ENCODE measurements at places on chromosomes 3 and 15.

DNA sequence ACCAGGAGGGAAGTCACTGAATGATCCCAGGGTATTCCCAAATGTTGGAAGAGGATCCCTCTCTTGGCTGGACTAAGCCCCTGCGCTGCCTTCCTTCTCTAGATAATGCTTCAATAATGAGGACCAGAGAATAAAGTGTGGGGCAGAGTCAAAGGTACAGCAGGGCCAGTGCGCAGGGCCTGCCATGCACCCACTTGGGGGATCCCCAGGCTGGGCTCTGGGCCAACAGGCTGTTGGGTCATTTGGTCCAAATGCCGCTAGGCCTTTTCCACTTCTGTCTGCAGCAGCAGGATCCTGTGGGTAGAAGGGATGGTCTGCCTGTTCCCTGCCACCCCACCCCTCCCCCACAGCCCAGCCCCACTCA is 5.7 kb upstream of the CLK3 start:
- no peak for DNase-seq

- no peak for DNase-seq
Observed at GRCh38 chr3:128431803-128432300, 34.8 kb downstream of the DNAJB8 start.

GRCh38 chr3:25573386-25574171 is 91.1 kb downstream of the TOP2B start:
- DNase-seq: no peak

GRCh38 chr15:99305761-99306505 is 54.7 kb downstream of the LRRC28 start:
- no peak for DNase-seq

- no peak for DNase-seq
Observed at GRCh38 chr15:31268108-31268501, 58.5 kb upstream of the KLF13 start.

DNA sequence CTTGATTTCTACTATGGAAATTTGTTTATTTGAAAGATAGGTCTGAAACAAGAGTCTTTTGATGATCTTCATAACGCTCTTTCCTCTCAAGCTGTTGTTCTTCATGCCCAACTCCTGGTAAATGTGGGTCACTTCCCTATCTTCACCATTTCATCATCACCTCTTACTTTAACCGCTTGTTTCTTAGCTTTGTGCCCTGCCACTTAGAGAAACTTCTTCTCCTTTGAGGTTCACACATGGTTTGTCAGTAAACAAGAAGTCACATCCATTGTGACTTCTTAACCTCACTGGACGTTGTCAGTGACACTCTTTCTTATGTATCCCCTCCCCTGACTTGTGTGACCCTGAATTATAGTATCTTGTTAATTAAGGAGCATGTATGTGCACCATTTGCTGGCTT is 16.9 kb upstream of the P2RY13 start:
- DNase-seq: peak; percentile 74

DNA sequence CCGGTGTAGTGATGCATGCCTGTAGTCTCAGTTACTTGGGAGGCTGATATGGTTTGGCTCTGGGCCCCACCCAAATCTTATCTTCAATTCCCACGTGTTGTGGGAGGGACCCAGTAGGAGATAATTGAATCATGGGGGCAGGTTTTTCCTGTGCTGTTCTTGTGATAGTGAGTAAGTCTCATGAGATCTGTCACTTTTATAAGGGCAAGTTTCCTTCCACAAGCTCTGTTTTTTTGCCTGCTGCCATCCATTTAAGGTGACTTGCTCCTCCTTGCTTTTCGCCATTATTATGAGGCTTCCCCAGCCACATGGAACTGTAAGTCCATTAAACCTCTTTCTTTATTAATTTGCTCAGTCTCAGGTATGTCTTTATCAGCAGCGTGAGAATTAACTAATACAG is 566.7 kb upstream of the NECTIN3 start:
- DNase-seq: peak; percentile 64

DNA sequence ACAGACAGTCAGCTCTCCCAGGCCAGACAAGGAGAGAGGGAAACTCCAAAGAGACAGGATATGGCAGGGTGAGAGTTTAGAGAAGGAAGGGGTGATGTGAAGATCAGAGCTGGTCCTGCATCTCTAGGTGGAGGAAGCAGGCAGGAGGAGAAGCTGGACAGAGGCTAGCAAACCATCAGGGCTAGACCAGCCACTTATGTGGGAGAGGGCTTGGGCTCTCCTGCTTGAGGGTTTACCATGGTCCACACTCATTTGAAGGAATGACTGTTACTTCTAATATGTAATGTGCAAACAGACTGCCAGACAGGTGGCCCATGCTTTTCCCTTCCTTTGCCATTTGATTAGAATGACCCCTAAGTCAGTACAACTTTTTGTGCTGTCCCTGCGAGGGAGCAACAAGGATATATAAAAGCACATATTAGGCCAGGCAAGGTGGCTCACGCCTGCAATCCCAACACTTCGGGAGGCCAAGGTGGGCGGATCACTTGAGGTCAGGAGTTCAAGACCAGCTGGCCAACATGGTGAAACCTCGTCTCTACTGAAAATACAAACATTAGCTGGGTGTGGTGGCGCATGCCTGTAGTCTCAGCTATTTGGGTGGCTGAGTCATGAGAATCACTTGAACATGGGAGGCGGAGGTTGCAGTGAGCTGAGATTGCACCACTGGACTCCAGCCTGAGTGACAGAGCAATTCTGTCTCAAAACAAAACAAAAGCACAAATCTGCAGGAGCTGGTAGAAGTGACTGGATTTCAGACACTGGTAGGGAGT is 41.0 kb upstream of the MANF start:
- no peak for DNase-seq

GRCh38 chr3:187889601-187890404 is 144.5 kb upstream of the BCL6 start:
- peak; percentile 15 for DNase-seq

DNA sequence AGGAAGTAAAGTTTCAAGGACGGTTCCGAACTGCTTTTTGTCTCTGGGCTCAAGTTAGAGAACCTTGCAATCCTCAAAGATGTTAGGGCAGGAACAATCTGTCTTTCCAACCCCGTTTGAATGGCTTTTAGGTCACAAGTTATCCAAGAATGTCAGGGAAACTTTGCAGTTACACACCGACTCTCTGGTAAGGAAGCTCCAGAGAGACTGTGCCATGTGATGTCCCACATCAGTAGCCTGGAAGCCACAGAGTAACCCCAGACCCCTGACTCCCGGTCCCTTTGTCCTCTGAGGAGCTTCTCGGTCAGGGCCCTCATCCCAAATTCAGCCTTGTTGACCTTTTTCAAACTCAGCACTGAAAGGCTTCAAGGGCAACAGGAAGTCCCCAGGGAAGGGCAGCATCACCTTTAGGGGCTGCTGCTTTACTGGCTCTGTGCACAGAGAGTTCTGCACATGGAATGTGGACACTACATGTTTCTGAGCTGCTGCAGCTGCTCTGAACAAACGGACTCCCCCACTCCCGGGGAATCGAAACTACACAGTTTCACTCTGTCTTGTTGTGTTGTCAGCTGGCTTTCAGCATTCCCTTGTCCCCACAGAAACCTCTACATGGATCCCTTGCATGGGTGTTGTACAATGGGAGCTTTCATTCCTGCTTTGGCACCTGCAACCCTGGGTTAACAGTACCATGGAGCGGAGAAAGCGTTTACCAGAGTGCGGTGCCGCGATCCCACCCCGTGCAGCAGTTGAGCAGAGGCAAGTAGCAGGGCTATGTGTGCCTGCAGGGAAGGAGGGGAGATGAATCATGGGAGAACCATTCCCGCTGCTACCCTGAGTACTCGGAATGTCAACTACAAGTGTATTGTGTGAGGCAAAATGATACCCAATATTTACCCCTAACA is 408.2 kb upstream of the THBS1 start:
- DNase-seq: no peak

GRCh38 chr15:91921188-91921842 is 67.8 kb downstream of the SLCO3A1 start:
- DNase-seq: peak; percentile 63

DNA sequence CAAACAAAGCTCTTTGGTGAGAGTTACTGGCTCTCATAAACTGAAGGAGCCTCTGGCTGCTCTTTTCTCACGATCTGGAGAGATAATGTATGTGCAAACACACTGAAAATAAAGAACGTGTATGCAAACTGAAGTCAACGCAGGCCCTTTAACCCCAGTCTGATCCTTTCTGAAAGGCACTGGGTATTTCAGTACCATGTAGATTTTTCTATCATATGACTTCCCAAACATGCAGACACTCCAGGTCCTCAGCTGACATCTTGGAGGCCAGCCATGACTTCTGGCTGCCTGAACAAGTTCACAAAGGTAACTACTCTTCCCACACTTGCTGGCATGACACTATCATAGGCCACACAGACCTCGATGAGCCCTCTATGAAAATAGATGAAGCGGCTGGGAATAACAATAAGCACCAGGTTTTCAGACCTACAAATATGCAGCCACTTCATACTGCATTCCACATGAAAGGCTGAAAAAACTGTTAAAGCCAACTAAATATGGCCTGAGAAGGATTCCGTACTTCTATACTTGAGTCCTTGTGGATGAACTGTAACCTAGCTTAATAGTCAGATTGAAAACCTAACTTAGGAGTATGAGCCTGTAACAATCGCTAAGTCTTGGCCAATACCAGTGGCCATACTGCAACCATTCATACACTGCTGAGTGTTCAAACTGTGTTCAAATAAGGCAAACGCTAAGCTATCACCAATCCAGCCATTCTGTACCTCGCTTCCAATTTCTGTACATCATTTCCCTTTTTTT is 121.3 kb downstream of the THRB start:
- DNase-seq: no peak

- no peak for DNase-seq
Observed at GRCh38 chr3:183822631-183823030, 2.7 kb downstream of the MAP6D1 start.

DNA sequence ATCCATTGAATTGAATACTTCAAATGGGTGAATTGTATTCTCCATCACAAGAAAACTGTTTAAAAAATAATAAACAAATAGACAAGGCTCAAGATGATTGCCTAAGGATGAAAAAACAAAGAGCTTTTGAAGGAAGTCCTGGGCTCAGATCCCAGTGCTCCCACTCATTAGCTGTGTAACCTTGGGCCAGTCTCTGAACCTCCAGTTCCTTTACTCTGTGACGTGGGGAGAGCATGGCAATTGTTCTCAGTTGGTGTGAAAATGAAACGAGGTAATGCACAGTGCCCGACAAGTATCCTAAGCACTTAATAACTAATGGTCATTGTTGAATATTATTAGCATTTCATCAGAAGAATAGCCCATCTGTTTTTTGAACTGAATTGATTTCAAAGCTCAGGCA is 40.7 kb downstream of the TNIK start:
- DNase-seq: no peak

DNA sequence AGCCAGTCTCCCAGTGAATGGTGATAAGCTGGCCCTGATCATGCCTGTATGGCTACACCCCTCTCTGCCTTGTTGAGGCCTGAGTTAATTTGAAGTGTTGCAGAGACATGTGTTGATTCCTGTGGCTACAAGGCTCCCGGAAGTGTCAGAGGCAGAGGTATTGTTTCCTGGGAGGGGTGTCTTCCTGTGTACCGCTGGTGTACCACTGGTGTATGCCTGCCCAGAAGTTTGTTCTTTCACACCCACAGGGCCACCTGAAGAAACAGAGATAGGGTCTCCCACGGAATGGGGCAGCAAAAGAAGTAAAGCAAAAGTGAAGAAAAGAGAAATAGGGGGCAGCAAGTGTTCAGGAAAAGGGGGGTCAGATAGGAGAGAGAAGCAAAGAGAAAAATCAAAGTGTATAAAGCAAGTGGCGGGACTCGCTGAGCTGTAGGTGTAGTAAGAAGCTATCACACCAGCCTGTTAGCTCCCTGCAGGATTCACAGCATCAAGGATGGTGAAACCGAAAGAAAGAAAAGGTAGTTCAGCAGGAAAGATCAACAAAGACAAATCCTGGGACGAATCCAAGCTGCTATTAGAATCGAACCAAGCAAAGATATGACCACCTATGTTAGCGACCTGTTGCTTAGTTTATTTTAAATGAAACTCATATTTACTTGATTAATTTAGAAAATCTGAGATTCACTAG is 36.6 kb upstream of the CD47 start:
- peak; percentile 74 for DNase-seq

DNA sequence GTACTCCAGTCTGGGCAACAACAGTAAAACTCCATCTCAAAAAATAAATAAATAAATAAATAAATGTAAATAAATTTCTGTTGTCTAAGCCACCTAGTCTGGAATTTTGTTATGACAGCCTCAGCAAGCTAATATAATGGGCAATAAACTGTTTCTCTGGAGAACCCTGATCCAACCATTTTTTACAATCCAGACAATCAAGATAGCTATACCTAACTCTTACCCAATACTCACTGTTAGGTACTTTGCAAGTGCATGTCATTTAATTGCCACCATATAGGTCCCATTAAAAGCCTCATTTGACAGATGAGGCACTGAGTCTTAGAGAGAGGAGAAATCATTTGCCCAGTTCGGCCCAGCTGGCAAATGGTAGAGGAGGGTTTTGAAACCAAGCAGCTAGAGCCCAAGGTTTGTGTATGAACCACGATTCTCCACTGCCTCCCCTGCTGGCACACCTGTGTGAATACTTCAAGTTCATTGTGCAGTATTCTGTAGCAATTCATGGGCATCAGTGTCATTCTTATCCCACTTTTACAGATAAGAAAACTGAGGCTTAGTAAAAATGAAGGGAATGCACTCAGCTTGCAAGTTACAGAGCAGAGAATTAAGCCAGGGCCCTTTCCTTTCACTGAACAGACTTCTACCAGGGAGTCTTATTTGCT is 107.0 kb upstream of the UBE2E1 start:
- DNase-seq: no peak

DNA sequence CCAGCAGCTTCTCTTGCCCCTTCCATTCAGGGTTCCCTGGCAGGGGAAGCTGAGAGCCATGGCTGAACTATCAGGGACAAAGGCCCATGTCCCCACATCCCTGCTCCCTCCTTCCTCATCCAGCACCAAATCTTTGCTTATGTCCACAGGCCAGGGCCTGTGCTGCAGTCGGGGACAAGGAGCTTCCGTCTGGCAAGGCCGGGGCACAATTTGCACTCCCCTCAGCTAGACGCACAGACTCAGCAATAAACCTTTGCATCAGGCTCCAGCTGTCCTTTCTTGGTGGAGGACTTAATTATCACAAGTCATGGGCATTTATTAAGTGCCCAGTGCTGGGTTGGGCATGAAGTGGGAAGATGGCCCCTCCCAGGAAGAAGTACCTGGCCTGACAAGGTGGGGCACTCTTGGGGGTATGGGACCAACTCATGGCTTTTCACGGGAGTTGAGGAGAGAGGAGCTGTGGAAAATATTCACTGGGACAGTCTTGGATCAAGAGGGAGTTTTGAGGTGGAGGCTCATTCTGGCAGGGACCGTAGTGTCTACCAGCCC is 4.9 kb downstream of the GNAT1 start:
- no peak for DNase-seq

DNA sequence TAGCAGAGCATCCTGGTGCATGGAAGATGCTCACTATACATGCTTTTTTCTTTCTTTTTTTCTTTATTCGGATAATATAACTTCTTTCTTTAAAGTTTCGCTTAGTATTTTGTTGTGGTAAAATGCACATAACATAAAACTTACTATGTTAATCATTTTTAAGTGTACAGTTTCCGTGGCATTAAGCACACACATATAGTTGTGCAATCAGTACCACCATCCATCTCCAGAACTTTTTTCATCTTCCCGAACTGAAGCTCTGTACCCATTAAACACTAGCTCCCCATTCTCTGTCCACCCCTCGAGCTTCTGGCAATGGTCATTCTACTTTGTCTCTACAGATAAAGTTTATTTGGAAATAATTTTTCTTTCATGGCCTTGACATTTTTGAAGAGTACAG is 1.0 kb upstream of the JAGN1 start:
- no peak for DNase-seq

Data from hematopoietic multipotent progenitor cell treated with erythropoietin and hydrocortisone succinate and interleukin-3 and kit ligand, for 4 days (in vitro differentiated cells).